ENCODE measurements at places on chromosomes 11 and 22.

GRCh38 chr11:34072832-34073231 is 21.3 kb downstream of the CAPRIN1 start:
- no peak for DNase-seq

DNA sequence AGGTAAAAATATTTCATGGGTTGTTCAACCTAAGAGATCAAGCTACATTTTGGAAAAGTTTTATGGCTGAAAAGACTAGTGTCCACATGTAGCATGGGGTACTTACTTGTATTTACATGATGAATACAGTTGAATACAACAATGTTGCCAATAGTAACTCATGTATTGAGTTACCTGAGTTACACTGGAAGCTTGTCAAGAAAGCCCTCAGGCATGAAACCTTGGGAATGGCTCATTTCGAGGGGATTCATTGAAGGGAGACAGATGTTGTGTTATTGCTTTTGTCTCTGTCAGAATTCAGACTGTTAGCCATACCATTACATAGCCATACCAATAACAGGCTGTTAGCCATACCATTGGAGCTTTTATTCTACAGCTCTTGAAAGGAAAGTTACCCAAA is 9.2 kb downstream of the OR51F2 start:
- DNase-seq, result no peak

DNA sequence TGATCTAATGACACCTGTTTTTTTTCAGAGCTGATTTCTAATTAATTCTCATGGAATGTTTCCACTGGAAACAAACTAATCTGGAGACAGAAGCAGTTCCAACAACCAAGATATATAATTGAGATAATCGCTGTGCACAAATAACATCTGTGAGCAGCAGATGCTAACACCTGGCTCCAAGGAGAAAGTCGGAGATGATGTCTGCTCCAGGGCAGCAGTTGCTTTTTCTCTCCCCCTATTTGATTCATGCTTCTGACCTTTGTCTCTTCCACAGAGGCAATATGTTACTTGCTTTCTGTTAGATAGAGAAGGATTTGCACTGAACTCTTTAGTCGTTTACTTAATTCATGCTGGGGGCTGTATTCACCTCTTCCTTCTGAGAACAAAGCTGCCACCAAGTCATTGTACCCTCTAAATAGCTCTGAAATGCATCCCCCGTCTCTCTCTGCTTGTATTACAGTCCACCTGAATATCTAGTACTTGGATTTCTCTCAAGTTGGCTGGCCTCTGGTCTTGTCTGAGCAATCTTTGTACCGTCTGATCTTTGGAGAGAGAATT is 187.4 kb downstream of the MYO18B start:
- no peak for DNase-seq

DNA sequence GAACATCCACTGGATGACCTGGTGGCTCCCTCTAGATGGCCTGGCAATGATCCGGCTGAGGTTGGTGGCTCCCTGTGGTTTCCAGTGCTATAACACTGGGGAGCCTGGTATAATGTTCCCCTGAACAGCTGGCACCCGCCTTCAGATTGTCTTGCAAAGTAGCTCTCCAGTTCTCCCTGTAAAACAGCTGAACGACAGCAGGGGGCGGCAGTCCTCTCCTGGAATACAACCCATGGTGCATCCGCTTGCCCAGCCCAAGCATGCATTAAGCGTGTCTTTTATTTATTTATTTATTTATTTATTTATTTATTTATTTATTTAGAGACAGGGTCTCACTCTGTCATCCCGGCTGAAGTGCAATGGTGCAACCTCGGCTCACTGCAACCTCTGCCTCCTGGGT is 258.9 kb downstream of the BUD13 start:
- peak; percentile 75 for DNase-seq

DNA sequence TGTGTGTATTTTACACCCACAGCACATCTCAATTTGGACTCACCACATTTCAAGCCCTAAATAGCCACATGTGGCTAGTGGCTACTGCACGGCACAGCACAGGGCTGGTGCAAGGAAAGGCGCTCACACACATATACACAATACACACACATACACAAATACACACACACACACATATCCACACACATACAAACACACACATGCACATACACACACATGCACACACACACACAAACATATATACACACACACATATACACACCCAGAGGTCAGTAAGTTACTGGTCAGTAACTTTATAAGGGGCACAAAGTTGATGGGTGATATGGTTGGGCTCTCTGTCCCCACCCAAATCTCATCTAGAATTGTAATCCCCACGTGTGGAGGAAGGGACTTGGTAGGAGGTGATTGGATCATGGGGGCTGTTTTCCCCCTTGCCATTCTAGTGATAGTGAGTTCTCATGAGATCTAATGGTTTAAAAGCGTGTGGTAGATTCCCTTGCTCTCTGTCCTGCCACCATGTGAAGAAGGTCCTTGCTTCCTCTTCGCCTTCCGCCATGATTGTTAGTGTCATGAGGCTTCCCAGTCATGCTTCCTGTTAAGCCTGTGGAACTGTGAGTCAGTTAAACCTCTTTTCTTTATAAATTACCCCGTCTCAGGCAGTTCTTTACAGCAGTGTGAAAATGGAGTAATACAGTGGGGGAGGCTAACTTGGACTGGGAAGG is 37.6 kb upstream of the DKK3 start:
- no peak for DNase-seq

GRCh38 chr11:133386262-133386661 is 146.0 kb downstream of the OPCML start:
- no peak for DNase-seq

- DNase-seq, result no peak
Measured at GRCh38 chr11:123473941-123474677, 44.0 kb downstream of the GRAMD1B start.

DNA sequence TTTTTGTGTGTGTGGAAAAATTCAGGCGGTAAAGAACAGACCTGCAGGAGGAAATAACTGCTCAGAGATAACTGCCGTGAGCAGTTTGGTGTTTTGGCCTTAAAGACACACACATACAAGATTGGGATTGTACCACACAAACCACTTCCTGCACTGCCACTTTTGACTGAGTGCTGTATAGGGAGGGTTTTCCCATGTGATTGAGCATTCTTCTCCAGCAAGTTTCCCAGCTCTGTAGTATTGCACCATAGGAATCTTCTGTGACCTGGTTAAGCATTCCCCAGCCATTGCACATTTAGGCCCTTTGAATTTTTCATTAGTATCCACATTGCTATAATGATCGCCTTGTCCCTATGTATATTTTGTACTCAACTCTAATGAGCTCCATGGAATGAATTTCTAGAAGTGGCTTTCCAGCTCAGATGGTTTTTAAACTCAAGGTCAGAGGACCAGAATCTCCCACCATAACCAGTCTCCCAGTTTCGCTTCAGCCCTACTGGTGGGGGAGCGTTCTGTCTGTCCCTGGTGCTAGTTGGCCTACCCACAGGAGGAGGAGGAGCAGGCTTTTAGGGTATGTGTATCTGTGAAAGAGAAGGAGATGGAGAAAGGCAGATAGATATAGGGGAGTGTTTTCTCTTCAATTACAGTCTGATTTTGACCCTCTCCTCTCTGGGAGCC is 9.3 kb downstream of the CD82 start:
- no peak for DNase-seq

All from H9 (cell line).